Head of caudate nucleus (tissue), 42 donors: ENCODE measurements at places on chromosomes 2 and 18.

DNA sequence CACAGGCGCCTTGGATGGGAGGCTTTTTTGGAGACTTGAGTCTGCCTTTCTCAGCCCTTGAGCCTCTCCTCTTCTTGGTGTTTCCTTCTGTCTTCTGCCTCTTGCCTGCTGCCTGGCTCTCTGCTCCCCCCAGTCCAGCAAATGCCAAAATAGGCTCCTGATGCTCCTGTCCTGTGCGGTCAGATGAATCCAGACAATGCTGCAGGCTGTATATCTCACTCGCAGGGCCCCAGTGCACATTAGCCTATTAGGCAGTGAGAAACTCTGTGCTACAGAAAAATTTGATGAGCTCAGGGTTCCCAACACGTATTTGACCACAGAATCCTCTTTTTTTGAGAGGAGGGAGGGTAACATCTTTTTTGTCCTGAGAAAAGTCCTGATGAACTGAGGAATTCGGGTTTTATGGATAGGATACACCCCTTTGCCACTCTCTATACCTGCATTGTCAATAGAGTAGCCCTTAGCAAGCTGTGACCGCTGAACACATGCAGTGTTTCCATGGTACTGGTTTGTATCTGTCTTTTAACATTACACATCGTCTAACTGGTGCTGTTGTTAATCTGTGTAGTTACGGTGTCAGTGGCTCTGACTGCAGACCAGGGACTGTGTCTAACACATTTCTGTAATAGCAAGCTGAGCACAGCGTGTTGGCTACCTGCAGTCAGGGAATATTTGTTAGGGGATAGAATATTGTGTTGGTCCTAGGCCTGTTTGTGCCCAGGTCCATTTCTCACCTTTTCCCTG lies 50.8 kb downstream of the FAM228A start:
- DNase-seq: no peak

DNA sequence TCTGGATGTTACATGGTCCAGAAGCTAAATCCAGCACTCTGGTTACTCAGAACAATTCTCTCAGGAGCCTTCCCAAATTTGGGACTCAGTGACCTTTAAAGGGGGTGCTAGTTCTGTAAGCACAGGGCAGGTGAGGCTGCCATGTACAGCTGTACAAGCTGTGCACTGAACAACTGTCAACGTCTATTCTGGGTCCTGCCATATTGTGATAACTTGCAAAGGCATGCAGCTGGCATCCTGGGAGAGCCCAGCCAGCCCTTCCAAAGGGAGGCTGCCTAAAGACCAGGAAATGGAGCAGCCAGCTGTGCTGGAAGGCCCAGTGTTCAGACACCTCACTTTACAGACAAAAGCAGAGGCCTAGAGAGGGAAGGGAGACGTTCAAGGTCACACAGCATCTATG lies 204.8 kb downstream of the KLHL29 start:
- DNase-seq: no peak

GRCh38 chr18:55387139-55387984 lies 200.6 kb downstream of the TCF4 start:
- no peak for DNase-seq

DNA sequence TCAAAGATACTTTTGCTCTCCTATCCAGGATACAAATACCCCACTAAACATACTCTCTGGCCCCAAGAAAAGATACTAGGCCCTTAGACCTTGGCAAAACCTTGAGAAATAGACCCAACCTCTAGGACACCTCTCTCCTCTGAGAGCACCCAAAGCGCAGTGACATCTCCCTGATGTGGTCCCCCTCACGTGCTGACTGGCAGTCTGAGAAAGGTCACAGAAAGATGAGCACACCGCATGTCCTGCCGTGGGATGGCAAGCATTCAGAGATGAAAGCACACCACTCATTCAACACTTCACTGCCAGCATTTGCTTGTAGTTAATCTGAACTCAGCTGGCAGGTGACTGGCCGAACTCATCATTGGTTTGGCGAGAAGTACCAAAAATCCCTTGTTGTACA lies 6.1 kb upstream of the TBC1D8 start:
- no peak for DNase-seq

GRCh38 chr2:211270257-211270656 lies 713.9 kb downstream of the CPS1 start:
- no peak for DNase-seq

DNA sequence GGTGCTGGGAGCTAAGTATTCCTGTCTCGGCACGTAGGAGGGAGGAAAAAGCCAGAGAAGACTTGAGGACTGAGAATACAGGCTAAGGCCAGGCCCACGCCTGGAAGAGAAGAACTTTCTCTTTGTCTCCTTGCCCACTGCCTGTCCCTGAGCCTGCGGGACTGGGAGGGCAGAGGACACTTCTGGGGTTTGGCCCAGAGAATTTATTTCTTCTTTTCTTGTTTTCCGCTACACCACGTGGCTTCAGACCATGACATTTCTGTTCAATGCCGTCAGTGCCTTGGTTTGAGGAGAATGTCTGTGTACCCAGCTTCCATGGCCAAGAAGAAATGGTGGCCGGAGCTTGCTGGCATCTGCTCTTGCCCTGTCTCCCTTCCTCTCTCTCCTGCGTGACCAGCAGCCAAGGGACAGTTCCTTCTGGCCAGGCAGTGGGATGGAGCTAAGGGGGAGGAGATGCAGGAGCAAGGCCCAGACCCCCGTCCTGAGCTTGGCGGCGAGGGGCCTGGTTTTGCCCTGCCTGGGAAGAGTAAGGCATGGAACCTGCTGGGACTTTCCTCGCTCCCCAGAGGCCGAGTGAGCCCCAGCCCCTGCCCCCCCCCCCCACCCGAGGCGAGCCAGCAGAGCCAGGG lies 140.3 kb downstream of the KLHL29 start:
- DNase-seq: no peak

- DNase-seq: no peak
Observed at GRCh38 chr2:115942800-115943199, 1500.4 kb downstream of the DPP10 start.

DNA sequence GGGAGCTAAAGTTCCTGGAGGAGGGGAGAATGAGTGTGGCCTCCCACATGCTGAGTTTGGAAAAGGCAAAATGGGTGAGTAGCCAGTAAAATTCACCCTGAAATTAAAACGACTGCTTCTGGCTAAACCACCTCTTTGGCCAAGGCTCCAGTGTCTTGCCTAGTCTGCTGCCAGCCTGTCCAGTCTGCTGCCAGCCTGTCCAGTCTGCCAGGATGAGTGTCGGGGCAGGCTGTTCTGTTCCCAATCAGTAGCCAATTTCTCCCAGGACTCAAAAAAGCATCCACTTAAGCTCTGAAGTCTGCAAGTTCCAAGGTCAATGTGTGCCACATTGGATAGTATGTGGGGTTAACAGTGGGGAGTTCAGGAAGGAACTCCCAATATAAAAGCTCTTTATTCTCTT lies 134.6 kb upstream of the KLHL29 start:
- no peak for DNase-seq

DNA sequence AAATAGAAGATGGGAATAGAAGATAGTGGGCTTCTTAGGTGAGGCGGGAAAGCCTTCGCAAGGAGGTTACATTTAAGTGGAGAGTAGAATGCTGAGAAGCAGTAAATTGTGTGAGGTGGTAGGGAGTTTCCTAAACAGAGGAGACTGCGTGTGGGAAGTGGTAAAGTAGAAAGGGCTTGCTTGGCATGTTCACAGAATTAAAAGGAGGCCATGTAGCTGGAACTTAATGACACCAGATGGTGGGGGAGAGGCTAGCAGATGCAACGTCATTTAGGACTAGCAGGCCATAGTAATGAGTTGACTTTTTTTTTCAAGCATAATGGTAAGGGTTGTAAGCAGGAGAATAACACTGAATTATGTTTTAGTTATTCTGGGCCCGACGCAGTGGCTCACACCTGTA lies 13.0 kb upstream of the RTN4 start:
- DNase-seq: no peak

DNA sequence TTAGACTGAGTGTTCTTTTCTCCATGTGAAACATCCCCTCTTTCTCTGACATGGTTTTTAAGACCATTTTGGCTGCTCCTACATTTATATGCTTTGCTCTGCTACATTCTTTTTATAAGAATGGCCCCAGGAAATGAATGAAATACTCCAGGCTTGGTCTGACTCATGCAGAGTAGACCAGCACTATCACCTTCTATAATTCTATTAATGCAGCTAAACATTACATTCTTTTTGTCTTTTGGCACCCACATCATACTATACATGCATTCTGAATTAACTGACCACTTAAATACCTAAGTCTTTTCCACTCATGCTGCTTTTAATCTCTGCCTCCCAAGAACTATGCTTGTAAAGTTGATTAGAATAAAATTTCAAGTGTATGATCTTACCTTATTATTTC lies 94.1 kb downstream of the AAK1 start:
- DNase-seq: no peak

DNA sequence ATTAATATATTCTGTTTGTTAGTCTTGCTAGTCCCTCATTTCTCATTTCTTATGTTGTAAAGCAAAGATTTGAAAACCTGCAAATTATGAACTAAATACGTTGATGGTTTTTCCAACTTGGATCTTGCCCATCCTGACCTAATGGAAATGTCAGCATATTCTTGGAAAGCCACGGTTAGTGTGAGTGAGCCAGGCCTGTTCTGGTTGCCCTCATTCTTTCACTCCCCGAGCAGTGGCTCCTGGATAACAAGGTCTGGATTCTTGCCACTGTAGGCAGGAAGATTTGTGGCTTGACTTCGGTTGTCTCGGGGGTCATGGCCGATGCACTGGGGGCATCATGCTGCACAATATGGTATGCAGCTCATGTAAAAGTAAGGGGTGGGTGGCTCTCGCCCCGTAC lies 359.1 kb downstream of the MEIS1 start:
- DNase-seq: no peak

- no peak for DNase-seq
Observed at GRCh38 chr2:33788044-33788443, 188.9 kb upstream of the FAM98A start.

GRCh38 chr18:46917803-46918600 lies 600 bp downstream of the KATNAL2 start:
- DNase-seq: peak; percentile 22

- DNase-seq: no peak
Observed at GRCh38 chr2:172438741-172439508, 11.5 kb downstream of the ITGA6 start.

- no peak for DNase-seq
Observed at GRCh38 chr2:217218269-217219163, 358.7 kb upstream of the TNP1 start.

GRCh38 chr2:19216238-19216637 lies 142.2 kb downstream of the OSR1 start:
- no peak for DNase-seq

- no peak for DNase-seq
Observed at GRCh38 chr2:131105950-131106801, 1.0 kb downstream of the PLEKHB2 start.

DNA sequence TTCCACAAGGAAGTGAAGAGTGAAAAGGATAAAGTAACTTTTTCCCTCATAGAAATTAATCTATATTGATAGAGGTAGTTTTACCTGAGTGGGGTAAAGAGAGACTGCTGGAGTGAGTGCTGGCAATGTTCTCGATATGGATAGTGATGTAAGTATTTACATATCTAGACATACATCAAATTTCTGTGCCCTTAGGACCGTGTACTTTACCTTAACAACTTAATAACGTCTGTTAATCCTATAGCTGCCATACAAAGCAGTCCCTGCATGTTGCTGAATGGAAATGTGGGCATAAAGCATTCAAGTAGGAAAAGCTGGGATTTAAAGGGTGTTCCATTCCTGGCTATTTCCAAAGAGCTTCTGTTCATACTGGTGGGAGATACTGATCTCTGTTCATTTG lies 162.4 kb upstream of the NOSTRIN start:
- DNase-seq: no peak

DNA sequence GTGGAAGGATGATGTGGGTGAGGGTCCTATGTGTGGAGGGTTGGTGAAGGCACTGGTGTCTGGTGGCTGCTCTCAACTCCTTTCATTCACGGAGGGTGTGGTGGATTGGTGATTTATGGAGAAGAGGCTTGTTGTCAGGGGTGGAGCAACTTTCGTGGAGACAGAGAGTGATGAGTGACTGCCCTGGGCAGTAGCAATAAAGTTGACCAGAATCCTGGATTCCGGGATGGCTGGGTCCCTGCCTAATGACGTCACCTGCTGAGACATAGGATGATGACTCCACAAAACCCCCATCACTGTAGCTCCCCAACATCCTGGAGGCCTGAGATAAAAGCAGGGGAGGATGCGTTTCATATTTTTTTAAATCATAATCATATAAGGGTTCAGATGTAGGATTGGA lies 193.0 kb downstream of the ACKR3 start:
- DNase-seq: no peak

DNA sequence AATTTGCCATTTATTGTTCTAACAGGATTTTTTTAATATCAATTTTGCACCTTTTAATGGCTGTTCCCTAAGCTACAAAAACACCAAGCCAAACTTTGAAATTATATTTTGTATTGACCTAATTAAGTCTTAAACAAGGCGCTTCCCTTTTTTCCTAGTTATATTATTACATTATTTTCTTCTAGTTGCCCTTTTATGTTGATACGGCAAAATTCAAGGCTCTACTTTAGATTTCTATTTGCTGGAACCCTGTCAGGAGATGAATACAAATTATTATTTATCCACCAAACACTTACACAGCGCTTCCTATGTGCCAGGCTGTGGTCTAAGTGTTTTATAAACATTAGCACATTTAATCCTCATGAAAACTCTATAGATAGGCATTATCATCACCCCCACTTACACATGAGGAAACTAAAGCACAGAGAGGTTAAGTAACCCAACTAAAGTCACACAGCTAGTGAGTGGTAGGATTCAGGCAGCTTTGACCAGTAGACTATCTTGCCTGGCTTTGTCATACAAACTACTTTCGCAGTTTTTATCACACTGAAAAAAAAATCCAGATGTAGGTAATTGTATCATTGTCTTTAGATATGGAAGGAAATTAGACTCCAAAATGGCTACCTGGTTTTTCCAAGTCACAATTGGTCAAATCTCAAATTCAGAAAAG lies 456.5 kb downstream of the STK39 start:
- no peak for DNase-seq

DNA sequence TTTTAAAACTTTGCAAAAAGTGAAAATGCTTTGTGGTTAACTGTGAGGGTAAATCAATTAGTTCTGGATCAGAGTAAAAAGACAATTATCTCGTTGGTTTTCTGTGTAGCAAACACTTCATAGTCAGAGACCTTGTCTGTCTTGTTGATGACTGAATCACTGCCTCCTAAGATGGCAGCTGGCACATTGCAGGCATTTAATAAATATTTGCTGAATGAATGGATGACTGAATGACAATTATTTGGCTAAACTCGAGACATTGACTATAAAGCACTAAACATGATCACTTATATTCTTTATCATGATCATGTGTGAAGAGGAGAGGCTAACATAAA lies 96.2 kb downstream of the MAIP1 start:
- DNase-seq: no peak
